WERI-Rb-1 (cell line): ENCODE measurements at places on chromosomes 6 and 20.

- peak; percentile 88 for DNase-seq
These were observed 20.7 kb upstream of the ELOVL2 start for GRCh38 chr6:11064836-11065235.

DNA sequence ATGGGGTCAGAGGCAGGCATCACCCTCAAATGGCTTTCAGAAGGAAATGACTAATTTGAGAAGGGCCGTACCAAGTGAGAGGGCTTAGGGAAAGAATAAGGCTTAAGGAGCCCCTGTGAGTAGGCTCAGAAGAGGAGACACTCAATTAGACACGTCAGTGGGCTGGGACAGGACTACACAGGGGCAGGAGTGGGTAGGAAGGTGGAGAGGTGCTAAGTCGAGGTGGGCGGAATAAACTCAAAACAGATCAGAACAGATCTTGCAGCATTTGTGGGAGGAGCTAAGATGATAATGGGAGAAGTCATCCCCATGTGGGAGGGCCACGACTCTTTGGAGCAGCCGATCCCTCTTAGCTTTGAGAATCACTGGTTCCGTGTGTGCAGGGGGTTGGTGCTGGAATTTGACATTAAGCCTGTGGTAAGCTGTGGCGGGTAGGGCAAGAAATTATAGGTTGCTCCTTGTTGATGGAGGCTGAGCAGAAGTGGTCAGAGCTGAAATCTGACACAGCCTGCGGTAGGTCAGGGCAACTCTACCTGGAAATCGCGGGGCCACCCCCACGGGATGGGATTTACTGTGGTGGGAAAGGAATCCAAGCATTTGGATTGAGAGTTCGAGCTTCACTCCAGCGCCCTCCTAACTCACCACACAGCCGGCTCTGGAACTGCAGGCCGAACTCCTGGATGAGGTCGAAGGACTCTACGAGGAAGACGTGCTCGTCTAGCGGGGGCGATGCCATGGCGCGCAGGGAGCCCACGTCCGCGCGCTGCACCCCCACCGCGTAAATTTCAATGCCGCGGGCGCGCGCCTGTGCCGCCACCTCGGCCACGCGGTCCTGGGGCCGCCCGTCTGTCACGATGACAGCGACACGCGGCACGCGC lies 2.8 kb upstream of the RBPJL start:
- DNase-seq, result no peak

- DNase-seq, result peak; percentile 78
These were observed 66.5 kb upstream of the PIM1 start for GRCh38 chr6:37103169-37104039.

DNA sequence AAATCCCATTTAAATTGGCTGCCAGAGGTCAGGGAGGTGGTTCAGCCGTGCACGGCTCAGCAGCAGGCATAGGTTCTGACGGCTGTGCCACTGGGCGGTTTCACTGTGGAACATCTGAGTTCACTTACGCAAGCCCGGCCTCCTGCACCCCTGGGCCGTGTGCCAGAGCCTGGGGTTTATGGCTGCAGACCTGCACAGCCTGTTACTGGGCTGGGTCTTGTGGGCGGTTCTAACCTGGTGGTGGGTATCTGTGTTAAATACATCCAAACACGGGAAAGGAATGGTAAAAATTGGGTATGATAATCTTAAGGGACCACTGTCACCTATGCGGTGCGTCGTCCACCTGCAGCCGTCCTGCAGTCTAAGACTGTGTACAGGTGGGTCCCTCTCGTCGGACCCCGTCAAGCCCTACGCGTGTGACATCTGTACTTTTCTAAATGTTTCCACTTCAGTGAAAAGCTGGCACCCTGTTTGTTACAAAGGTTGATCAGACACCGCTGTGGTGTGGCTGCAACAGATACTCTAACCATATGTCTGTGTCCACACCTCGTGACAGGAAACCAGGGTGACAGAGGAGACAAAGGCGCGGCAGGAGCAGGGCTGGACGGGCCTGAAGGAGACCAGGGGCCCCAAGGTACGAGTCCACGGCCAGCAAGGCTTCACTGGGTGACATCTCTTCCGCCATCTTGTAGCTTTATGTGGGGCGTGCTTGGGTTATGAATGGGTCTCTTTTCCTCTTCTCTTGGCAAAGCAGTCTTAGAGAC lies 21.5 kb downstream of the COL9A3 start:
- no peak for DNase-seq

GRCh38 chr20:5797843-5798462 lies 47.8 kb downstream of the SHLD1 start:
- no peak for DNase-seq

GRCh38 chr6:167529444-167530335 lies 204.8 kb downstream of the TTLL2 start:
- no peak for DNase-seq

DNA sequence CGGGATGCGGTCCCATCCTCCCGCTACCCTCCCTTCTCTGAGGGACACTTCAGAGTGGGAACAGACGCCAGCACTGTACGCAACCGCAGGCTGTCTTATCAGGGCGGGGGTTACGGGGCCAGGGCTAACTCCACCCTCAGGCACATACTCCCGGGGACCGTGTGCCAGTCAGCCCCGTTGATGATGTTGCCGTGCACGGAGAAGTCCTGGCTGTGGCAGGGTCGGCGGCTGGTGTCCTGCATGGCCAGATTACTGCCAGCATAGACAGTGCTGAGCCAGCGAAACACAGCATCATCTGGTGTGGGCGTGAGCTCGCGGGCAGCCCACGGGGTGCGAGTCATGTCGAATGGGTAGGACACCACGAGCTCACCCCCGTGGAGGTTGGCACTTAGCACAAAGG lies 5.0 kb downstream of the CPXM1 start:
- no peak for DNase-seq

GRCh38 chr6:149925253-149925973 lies 2.5 kb upstream of the RAET1G start:
- peak; percentile 16 for DNase-seq
